ENCODE measurements at places on chromosomes 5 and 9.

- DNase-seq, result no peak
These were observed 109.1 kb upstream of the ELL2 start for GRCh38 chr5:96070622-96071225.

DNA sequence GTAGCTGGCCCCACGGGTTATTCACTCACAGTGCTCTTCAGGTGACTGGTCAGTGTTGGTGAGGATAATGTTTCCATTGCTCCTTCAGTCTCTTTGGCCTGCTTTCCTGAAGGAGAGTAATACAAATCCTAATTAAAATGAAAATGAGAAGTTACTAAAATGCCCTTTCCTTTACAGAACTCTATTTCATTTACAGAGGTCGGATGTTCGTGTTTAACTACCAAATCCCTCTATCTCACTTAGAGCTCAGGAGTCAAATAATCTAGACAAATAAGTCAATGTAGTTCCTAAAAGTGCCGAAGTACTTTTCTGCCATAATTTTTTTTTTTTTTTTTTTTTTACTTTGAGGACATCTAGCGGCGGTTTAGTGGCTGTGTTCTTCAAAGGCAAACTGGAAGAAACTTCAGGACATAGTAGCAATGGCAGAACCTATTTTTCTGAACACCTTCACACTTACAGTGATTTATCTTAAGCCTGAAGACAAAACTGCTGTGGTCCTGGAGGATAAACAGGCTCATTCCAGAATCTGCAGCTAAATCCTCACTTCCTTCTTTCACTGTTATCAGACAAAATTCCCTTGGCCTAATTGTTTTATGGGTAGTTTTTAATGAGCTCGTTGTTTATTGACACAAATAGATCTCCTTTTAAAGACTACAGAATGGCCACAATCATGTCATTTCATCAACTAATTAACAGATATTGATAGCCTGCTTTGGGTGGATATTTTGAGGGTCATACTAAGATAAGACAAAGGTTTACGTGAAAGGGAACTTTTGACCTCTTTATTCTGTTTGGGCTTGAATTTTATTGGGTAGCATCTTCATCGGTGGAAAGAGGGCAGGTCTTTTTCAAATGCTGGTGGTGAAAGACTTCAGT is 207.6 kb upstream of the DMRTA1 start:
- no peak for DNase-seq

- DNase-seq, result no peak
These were observed 6.3 kb downstream of the SHB start for GRCh38 chr9:38062498-38063362.

- DNase-seq, result no peak
These were observed 71.4 kb downstream of the SEMA4D start for GRCh38 chr9:89426384-89426961.

GRCh38 chr5:90747693-90748092 is 189.1 kb downstream of the ADGRV1 start:
- DNase-seq, result no peak

DNA sequence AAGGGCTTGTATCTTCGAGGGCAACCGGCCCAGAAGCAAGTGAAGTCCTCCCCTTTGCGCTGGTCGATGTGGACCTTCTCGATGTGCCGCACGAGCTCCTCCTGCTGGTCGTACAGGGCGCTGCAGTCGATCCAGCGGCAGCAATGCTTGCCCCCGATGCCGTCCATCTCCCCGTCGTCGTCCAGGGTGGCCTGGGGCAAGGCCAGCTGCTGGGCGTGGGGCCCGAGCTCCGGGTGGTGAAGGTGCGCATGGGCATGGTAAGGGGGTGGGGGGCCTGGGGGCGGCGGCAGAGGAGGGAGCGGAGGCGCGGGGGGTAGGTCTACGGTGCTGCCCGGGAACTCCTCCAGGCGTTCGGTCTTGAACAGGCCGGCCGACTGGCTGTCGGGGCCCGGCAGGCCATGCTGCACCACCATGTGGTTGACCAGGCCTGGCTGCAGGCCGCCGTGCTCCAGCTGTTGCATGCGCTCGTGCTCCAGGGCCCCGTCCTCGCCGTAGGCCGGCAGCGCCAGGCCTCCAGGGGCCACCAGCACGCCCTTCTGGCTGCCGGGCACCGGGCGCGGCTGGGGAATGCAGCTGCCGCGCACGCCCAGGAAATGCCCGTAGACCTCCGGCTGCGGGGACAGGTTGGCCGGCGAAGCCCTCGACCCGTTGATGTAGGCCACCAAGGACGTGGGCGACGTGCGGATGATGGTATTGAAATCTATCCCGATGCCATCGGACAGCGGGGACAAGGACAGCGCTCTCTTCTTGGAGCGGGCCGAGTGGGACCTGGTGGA is 181.8 kb downstream of the GLIS3 start:
- DNase-seq, result no peak
